ENCODE measurements at places on chromosomes 6 and 20.
A peak's percentile ranks its signal among the peaks of the same experiment; 100 is the strongest.

DNA sequence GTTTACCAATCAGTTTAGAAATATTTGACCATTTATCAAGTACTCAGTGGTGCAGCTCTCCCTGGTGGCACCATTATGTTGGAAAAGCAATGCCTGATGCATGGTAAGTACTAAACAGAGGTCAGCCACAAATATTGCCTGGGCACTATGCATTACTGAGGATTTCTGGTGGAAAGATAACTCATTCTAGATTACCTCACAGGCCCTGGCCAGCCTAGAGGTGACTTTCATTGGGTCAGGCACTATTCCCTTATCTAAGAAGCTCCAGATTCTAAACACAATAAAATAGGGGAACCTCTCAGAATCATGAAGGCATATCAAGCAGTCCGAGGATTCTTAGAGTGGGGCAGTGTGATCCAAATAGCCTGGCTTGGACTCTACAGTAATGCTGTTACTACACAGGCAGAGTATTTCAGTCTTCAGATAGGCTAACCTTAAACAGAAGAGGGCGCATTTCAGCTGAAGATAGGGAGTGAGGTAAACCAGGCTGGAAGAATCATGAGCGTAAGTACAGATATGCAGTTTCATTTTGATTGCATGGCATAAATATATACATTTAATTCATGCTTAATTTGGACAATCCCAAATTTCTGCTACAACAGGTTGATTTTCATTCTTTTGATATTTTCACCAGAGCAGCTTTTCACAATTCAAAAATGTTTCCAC, 12.1 kb downstream of the LGSN start:
- DNase-seq, result no peak

- DNase-seq, result no peak
Measured at GRCh38 chr6:5411414-5411813, 150.1 kb downstream of the FARS2 start.

DNA sequence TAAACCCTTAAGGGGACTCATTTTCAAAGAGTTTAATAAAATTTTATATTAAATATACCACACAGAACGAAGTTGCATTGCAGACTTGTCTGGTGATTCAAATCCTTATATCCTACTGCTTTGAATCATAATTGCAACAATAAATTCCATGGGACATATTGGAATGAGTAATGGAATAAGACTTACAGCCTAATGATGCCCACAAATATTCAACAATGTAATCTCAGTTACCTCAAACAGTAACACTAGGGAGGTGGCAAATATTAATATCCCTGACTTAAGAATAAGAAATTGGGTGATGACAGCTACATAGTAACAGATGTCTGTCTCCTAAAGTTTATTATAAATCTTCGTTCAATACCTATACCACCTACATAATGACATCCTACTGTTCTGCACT, 52.6 kb downstream of the BMP5 start:
- no peak for DNase-seq

- no peak for DNase-seq
Measured at GRCh38 chr6:158262755-158263154, 49.5 kb upstream of the TULP4 start.

DNA sequence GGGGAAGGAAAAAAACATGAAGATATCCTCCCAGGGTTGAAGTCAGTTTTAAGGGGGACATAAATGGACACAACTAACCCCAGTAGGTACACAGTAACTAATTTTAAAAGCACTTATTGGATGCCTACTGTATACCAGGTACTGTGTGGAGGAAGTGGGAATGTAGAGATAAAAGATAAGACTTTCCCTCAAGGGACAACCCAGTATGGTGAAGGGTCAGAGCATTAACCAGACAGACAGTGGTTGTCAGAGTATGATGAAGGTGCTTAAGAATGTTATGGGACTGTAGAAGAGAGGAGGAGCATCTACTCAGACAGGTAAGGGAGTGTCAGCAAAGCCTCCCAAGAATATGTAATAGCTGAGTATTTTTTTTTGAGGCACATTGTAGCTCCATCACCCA, 906 bp downstream of the ABCF1 start:
- DNase-seq, result no peak

GRCh38 chr6:42171813-42172581, 1.2 kb upstream of the GUCA1A start:
- DNase-seq, result no peak

DNA sequence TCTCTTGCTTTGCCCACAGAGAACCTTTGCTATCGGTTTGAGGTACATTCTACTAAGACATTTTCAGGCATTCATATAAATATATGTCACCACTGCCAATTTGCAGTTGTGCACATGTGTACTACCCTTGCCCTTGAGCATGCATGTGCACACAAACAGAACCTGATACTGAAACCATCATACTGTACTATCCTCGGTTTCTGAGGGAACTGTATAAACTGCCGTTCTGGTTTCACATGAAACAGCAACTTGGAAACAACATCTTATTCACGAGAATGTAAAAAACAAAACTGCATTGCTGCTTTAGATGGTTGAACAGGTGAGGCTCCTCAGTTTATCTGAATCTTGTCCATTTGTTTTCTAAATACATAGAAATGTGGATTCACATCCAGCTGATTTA, 151.2 kb upstream of the TMEM170B start:
- no peak for DNase-seq

GRCh38 chr6:15507746-15508145, 155.1 kb downstream of the DTNBP1 start:
- DNase-seq, result no peak

DNA sequence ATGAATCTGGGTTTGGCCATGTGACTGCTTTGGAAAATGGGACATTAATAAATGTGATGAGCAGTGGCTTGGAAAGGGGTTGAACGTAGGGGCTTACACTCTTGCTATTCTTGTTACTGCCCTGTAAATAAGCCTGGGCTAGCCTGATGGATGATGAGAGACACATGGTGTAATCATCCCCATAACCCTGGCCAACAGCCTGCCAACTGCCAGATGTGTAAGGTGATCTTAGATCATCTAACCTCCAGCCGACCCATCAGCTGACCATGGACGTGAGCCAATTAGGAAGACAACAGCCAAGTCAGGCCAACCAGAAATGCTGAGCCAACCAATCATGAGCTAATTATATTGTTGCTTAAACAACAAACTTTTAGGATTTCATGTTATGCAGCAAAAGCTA, 25.2 kb downstream of the FBXO30 start:
- no peak for DNase-seq

DNA sequence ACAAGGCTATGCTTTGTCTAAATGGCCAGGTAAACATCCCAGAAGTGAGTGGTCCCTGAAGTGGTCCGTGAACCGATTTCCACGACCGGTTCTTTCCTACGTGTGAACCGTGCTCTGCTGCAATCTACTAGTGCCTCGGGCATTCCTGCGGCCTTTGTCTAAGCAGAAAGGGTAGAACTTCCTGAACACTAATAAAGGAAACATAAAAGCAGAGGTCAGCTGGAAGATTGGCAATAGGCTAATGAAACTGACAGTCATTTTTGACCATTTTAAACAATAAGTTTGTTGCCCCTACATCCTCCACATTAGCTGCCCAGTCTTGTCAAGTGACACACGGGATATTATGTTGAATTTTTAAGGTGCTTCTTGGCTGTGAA, 410.0 kb downstream of the PLCB1 start:
- no peak for DNase-seq

DNA sequence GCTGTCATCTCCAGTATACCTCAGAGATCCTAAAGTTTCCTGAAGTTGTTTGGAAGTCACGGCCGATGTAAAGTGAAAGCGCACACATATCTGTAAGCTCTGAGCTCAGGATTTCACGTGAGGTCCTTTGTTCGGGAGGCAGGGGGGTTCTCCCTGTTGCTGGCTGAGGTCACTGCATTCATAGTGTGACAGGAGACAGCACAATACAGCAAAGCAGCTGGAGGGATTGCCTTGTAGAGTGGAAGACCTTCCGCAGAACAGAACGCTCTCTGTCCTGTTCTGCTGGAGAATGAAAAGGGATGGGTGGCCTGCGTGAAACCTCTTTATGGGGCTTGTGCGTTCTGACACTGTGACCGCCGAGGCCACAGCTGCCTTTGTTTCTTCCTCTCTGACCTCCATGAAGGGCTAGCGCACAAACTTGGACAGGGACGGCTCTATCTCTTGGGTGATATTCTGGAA, 13.4 kb upstream of the SERPINB1 start:
- no peak for DNase-seq

DNA sequence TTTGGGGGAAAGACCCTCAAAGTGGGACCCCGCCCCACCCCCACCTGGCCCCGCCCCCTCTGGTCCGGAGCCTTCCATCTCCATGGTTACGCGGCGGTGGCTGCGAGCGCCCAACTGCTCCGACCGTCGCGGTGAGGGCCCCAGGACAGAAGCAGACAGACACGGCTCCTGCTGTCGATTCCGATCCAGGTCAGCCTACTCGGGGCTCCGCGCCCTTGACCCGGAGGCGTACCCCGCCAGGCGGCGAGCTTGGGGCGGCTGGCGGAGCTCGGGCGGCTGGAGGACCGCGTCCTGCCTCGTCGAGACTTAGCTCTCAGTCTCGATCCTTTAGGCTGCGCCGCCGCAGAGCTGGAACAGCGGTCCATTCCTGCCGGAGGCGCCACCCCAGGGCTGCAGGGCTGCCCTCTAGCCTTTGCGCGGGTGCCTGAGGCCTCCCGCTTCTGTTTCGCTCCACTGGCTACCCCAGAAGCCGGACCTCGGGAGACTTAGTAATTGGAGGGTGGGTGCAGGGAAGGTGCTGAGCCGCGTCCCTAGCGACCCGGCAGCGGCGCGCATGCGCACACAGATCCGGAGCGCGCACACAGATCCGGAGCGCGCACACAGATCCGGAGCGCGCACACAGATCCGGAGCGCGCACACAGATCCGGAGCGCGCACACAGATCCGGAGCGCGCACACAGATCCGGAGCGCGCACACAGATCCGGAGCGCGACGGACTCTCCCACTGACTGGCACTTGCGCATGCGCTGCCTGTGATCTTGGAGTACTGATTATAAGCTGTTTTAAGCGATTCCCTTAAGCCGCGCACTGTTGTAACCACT, at the start of gene CFAP206:
Gene CFAP206 (plus strand): TSS at position 72 of the 820 bp plus-strand sequence. CDS start 1,868 bp downstream, outside the sequence.
- peak; percentile 80 for DNase-seq

- no peak for DNase-seq
Measured at GRCh38 chr6:31879143-31879542, 346 bp upstream of the SLC44A4 start.

DNA sequence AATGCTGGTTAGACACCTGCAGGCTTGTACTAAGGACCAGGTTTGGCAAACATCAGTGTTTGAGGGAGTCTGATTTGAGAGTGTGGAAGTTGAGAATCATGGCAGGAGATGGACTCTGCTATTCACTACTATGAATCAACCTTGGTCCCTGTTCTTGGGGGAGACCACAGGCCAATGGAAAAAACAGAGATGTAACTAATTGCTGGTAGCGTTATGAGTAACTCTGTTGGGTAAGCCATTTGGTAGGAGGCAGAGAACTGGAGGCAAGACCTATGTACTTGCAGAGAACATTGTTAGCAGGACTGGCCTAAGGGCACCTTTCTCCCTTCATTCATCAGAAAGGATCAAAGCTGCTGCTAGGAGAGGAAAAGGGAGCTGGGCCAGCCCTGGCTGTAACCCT, 8.3 kb upstream of the WFDC2 start:
- DNase-seq, result no peak

DNA sequence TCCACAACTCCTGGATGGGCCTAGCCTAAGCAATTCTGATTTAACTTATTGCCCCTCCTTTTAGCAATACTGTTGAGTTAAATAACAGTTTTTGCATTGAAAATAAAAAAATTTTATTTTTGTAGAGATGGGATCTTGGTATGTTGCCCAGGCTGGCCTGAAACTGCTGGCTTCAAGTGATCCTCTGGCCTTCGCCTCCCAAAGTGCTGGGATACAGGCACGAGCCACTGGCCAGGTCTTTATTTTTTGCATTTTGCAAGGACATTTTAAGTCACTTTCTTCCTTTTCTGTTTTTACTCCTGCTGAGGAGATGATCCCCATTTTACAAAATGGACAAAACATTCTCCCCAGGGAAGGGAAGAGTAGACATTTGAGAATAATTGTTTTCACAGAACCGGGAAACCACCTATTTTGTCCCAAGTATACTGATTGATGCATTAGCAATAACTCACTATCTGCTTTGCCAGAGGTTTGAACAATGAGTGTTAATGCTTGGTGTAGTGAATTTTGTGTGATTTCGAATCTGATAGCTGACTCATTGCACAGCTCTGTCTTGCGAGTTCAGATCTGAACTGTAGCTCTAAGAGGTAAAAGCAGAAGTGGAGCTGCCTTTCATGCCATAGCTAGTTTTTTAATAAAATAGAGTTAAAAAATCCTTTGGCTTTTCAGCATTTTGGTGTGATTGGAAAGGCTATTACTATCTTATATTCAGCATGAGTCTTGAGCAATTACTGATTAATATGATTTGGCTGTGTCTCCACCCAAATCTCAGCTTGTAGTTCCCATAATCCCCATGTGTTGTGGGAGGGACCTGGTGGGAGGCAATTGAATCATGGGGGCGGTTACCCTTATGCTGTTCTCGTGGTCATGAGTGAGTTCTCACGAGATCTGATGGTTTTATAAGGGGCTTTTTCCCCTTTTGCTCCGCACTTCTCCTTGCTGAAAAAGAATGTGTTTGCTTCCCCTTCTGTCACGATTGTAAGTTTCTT, 20.9 kb downstream of the IGF2R start:
- DNase-seq, result no peak

DNA sequence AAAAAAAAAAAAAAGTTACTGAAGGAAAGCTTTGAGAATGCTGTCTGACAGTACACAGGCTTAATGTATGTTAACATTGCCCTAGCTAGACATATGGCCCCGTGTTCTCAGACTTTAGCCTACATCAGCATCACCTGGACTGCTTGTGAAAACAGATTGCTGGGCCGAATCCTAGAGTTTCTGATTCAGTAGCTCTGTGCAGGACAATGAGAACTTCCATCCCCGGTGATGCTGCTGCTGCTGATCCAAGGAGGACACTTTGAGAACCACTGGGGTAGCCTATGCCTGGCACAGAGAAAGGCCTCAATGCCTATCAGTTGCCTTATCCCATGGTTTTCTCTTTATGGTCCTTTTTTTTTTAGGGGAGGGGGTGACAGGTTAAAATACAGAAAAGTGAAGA, 1.6 kb downstream of the HCK start:
- DNase-seq, result no peak

DNA sequence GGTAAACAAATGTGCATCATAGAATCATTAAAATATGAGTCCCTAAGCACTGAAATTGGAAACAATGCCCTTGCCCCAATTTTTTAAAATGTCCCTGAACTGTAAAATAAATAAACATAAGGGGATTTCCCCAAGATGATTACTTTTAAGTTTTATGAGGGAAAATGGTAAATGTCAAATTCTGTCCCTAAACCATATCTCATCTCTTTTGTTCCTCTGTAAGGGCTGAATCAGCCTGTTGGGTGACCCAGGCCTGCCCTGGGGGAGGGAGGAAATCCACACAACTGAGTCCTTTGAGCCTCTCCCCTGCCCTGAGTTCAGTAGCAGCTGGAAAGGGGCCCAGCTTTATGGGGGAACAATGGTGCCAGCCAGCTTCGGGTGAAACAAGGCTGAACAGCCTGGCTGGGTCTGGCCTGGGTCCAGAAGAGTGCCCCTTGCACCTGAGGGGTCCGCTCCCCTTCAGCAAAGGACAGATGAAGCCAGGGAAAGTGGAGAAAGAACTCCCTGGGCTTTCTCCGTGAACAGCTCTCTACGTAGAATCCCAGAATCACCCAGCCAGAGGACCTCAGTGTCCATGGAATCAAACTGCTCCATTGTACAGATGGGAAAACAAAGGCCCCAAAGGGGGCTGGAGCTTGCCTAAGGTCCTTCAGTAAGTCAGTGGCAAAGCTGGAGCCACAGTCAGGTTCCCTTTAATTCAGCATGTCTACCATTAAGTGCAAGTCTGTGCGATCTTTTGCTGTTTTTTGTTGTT, 28.2 kb upstream of the ITCH start:
- no peak for DNase-seq

Data from hindlimb muscle (tissue), 1 donor.